ENCODE measurements at places on chromosomes 6 and 20. TPM values are rescaled to one million over a fixed set of nuclear protein-coding genes. Genes with fewer than 3 reads are reported as not detected.

DNA sequence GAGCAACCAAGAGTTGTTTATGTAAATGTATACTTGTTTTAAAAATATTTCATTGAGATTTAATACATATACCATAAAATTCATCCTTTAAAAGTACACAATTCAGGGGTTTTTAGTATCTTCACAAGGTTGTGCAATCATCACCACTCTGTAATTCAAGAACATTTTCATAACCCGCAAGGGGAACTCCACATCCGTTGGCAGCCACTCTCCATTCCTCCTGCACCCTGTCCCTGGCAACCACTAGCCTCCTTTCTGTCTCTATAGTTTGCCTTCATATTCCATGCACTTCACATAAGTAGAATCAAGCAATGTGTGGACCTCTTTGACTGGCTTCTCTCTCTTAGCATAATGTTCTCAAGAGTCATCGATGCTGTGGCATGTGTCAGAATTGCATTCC is 104.2 kb upstream of the PDE10A start:
- H3K27me3 ChIP-seq, result no peaks in the 10 kb centered on the region
- H3K27ac ChIP-seq, result no peak overlapping the region
- H3K36me3 ChIP-seq, result no peaks in the 10 kb centered on the region
- no peak for DNase-seq

DNA sequence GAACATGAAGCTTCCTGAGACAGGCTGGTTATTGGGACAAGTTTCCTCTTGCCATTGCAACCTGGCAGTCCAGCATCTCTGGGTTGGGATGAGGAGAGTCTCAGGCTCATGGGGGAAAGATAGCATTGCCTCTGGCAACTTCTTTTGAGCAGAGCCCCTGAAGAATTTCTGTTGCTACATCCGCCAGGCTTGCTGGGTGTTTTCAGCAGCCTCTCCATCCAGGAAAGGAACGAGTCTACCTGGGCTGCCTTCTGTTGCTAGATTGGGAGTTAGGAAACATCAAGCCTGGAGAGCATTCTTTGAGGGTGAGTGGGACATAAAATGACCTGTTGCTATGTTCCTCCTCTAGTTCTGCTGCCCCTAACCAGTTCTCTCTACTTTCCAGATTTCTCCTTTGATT is 313.5 kb downstream of the RFPL4B start:
- DNase-seq, result no peak
- no peaks in the 10 kb centered on the region for H3K4me1 ChIP-seq
- H3K27me3 ChIP-seq, result no peaks in the 10 kb centered on the region
- H3K4me3 ChIP-seq, result no peak overlapping the region

POFUT1 gene
- total RNA-seq, result 19.7 TPM

DNA sequence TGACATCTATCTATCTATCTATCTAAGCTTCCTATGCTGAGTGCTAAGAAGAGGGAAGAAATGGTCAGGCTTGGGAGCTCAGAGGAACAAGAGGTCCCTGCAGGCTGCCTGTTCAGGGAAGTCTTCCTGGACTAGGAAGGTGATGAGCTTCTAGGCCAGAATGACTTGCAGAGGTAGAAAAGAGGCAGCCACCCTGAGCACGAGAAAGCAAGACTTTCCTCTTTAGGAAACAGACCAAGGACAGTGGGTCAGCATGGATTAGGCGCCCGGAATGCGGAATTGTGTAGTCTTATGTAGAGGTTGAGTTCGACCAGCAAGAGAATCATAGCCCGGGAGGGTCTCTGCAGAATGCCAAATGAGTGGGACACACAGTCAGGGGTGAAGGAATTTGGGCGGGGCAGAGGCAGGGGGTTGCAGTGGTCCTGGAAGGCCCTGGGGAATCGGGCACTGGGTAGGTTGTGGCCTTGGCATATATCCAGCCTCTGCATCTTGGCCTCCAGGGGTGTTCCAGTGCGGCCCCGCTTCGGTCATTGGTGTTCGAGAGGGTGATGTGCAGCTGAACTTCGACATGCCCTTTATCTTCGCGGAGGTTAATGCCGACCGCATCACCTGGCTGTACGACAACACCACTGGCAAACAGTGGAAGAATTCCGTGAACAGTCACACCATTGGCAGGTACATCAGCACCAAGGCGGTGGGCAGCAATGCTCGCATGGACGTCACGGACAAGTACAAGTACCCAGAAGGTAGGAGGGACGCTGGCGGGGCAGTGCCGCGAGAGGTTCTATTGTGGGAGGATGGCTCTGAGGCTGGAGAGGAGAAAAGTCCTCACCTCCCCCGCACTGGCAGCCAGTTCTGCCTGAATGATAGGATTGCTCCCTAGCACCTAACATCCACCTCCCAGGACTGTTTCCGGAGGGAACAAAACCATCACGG is 32.1 kb downstream of the TGM3 start:
- no peak for DNase-seq
- H3K4me3 ChIP-seq, result no peak overlapping the region
- no peaks in the 10 kb centered on the region for H3K36me3 ChIP-seq
- no peak overlapping the region for H3K27ac ChIP-seq
- H3K4me1 ChIP-seq, result no peaks in the 10 kb centered on the region
- H3K27me3 ChIP-seq, result no peaks in the 10 kb centered on the region
